Renal cortical epithelial cell (primary cell): ENCODE measurements at places on chromosomes 7 and 10.

- DNase-seq: no peak
Measured at GRCh38 chr7:68542831-68543230, 1055.4 kb upstream of the AUTS2 start.

- no peak for DNase-seq
Measured at GRCh38 chr7:111638078-111638477, 75.8 kb upstream of the IMMP2L start.

DNA sequence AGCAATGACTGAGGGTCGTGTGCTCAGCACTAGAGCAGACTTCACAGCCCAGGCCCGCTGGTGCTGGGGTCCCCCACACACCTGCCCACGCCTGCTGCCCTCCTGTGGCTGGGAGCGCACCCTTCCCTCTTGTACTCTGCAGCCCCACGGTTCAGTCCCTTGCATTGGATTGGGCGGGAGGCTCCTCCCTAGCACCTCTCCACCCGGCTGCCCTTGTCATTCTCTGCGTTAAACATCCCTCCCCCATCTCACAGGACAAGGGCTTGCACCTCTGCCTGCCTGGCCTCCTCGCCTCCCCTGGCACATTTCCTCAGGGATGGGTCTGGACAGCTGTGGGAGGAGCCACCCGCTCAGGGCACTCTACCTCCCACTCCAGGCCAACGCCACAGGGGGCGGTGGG, 68.6 kb downstream of the ALOX5 start:
- no peak for DNase-seq

DNA sequence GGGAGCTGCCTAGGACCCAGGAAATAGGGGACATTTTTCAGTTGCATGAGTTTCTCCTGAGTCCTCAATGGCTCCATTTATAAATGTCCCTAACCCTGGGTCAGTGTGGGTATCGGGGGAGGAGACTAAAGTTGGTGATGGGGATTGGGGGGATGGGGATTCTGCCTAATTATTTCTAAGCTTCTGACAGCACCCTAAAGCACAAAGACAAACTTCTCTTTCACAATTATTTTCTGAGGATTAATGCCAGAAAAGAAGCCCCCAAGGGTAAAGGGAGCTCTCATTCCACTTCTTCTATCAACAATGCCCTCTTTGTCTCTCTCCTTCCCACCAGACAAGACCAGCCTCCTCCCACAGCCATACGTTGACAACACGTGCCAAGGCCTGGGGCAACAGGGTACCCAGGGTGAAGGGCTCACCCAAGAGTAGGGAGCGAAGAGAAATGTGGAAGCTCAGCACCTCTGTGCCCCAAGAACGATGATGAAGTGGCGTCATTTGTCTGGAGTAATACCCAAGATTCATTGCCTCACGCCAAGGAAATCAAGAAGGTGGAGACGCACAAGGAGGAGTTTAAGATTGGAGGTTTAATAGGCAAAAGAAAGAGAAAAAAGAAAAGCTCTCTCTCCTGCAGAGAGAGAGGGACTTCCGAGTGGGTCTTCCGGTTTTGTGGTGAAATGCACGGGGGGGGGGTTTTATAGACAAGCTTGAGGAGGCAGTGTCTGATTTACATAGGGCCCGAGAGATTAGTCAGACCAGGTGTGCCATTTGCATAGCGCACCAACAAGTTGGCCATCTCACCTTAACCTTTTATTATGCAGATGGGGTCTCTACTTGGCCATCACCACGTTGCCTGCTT, 14.4 kb upstream of the GJC3 start:
- DNase-seq: no peak

GRCh38 chr10:132374176-132374575, 22.8 kb upstream of the PWWP2B start:
- no peak for DNase-seq

DNA sequence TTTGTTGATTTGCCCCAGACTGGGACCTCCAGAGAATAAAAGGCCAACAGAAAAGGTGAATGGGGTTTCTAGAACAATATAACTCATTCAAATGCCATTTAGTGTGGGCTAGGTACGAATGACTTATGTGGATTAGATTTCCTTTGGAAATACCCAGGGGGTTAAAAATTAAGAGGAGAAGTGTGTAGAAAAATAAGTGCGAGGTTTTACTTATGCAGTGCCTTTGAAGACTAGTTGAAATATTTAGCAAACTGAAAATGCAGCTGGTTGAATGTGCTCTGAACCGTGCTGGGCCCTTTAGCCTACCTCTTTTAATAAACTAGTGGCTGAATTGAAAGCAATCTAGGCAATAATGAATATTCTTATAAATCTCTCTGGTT, 180.6 kb downstream of the LRMDA start:
- peak; percentile 85 for DNase-seq

DNA sequence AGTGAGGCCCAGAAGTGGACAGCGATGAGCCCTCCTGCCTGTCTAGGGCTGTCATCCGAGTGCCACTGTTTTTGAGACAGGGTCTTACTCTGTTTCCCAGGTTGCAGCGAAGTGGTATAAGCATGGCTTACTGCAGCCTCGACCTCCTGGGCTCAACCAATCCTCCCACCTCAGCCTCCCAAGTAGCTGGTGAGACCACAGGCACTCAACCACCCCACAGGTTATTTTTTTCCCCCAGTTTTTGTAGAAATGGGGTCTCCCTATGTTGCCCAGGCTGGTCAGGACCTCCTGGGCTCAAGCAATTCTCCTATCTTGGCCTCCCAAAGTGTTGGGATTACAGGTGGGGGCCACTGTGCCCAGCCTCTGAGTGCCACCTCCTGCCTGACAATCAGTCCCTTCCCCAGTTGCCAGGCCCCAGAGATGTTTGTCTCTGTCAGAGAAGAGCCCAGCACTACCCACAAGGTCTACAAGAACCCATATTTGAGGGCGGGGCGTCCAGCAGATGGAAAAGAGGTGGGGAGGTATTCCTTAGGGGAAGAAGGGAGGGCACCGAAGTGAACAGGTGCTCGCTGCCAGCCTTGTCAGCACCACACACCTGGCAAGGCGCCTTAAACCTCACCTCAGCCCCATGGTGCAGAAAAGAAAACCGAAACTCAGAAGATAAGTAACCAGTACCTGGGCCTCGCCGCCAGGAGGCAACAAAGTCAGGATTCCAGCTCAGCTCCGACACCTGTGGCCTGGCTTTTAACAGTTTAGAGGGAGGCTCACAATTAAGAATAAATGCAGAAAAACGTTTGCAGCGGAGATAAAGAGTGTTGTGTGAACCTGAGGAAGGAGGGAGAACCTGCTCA, 77.4 kb upstream of the ANLN start:
- DNase-seq: no peak

DNA sequence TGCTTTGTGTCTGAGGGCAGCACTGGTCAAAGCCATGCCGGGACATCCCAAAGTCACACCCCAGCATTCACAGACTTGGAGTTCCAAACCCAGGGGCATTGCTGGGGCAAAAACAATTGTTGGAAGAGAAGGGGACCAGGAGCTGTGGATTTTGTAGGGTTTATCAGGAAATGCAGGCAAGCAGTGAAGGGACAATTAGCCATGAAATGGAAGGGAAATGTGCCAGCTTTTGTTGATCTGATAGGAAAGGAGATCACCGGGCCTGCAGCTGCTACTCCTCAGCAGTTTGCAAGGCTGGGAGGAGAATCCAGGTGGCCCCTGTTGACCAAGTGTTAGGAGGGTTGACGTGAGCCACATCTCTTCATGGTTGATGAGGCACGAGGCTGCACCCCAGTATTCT, 2.5 kb upstream of the BRI3 start:
- DNase-seq: no peak

GRCh38 chr10:132915411-132915810, 27.0 kb downstream of the CFAP46 start:
- no peak for DNase-seq

DNA sequence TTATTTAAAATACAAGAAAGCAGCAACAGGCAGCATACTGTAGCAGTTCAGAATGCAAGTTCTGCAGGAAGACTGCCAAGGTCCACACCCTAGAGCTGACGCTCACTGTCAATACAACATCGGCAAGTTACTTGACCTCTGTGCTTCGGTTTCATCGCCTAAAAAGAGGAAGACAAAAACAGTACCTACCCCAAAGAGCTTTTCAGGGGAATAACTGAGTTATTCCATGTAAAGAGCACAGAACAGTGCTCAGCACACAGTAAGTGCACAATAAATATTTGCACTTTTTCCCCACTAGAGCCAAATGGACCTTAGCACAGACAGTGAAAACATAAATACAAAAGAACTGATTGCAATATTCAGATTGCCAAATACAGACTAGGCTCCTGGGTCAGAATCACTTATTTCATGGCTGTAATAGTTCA, 88.6 kb downstream of the USP6NL start:
- no peak for DNase-seq

- DNase-seq: peak; percentile 7
Measured at GRCh38 chr10:32205670-32206069, 141.3 kb downstream of the EPC1 start.

- DNase-seq: no peak
Measured at GRCh38 chr7:5624386-5625365, 156.8 kb downstream of the RNF216 start.

DNA sequence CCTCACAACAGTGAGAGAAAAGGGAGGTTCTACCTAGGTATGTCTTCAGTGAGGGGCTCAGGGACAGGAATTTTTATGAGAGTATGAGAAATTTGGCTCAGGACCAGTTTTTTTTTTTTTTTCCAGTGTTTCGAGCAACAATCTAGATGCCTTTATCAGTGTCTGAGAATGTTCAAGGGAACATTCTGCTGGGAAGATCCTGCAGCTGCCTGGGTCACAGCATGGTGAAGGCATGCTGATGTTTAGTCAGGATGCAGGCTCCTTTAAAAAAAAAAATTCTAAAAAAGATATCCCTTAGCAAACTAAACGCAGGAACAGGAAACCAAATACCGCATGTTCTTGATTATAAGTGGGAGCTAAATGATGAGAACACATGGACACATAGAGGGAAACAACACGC, 31.0 kb downstream of the SBDS start:
- no peak for DNase-seq

DNA sequence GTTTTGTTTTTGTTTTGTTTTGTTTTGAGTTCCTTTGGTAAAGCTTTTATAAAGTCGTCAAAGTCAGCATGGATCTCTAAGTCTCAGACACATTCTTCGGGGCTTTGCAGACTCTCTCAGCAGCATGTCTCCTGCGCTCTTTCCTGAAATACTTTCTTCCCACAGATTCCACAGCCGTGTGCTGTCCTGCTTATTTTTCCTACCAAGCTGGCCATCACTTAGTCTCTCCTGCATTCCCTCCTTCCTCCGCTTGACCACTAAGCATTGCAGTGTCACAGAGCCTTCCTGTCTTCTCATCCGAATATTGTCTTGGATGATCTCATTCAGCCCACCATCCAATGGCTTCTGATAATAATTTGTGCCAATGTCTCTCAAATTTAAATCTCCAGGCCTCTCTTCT, 434.3 kb upstream of the C7orf33 start:
- no peak for DNase-seq

GRCh38 chr7:92366730-92367129, 80.6 kb upstream of the GATAD1 start:
- DNase-seq: no peak

GRCh38 chr10:92562424-92562823, 11.5 kb downstream of the IDE start:
- DNase-seq: no peak

DNA sequence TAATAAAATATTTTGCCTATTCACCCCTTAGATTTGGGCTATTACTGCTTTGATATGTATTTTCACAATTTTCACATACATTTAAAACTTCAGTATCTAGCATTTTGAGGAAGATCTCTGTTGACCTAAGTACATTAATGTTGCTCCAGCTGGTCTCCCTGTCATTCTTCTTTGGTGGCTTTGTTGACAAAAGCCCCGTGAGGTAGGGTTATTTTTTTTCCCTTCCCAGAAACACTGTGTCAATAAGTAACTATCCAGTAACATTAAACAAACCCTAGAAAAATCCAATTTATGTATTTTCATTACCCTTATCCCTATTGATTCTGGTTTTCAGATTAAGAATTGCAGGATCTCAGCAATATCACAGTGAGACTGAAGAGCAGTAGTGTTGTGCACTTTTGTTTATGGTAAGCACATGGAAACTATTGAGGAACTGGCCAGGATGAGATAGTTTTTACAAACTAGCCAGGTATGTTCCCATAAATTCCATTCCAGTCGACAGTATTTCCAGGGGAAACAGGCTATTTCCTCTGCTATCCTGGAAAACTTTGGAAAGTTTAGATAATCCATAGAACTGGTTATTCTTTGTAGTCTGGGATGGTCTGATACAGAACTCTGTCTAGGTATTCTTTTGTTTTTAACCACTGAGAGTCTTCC, 198.2 kb downstream of the PON1 start:
- DNase-seq: no peak

- no peak for DNase-seq
Measured at GRCh38 chr7:69228212-69228811, 370.0 kb upstream of the AUTS2 start.

GRCh38 chr7:70779321-70779720, 352.6 kb upstream of the GALNT17 start:
- no peak for DNase-seq

DNA sequence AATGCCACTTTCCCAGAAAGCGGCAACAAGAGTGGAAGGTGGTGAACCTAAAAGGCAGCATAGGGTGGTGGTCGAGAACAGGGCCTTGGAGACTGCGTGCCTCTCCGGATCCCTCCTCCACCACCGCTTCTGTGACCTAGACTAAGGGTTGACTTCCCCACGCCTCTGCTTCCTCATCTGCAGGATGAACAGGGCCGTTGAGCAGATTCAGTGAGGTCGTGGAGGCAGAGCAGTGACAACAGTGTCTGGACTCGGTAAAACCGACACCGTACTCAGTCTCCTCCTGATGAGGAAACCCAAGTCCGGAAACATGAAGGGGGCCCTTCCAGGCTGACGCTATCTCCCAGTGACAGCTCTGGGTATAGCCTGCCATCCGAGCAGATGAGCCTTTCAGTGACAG, 162.6 kb downstream of the CELF2 start:
- no peak for DNase-seq

- no peak for DNase-seq
Measured at GRCh38 chr7:139738101-139738489, 39.7 kb downstream of the HIPK2 start.

- DNase-seq: no peak
Measured at GRCh38 chr10:62062752-62063512, 161.4 kb downstream of the ARID5B start.

DNA sequence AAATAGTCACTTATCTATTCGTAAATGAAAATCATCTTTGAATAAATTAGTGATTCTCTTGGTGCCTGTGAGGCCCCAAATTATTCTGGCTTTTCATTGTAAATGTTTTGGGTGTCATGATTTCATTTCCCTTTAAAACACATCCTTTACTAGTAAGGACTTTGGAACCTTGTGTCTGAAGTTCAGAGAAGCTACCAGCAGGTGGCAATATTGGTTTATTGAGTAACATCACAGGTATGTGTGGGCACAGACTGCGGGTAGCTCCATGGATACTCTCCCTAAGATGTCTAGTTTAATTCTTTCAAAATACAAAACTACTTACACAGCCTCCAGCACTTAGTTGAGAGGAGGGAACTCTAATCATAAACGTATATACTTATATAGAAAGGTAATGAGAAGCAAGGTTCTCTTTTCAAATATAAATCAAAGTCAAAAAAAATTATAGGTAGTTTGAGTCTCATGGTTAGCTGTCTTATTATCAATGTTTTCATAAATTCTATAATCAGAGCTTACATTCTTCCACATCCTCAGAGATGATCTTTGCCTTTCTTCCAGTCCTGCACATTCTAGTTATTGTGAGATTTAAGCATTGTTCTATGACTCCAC, 449.6 kb downstream of the GRM8 start:
- peak; percentile 76 for DNase-seq
